ENCODE measurements at places on chromosomes 7 and 10. TPM values are rescaled to one million over a fixed set of nuclear protein-coding genes. Genes with fewer than 3 reads are reported as not detected.

ATOH7 gene
- total RNA-seq = not detected

SH2D4B gene
- total RNA-seq = 0.34 TPM

GIMAP5 gene
- 43.5 TPM for total RNA-seq

ALDH18A1 gene
- total RNA-seq = 71.3 TPM

SPDYE1 gene
- not detected for total RNA-seq

HOXA2 gene
- not detected for total RNA-seq

CYP2C9 gene
- not detected for total RNA-seq

PLCE1 gene
- total RNA-seq = 0.12 TPM

PNLIP gene
- not detected for total RNA-seq

WEE2 gene
- not detected for total RNA-seq

GRCh38 chr10:87675396-87676376 is 16.0 kb downstream of the PAPSS2 start:
- no peak for DNase-seq

GRCh38 chr7:78224923-78225322 is 426.4 kb downstream of the PHTF2 start:
- no peak for DNase-seq

GRCh38 chr10:88721392-88721791 is 15.3 kb downstream of the LIPK start:
- no peak for DNase-seq

DNA sequence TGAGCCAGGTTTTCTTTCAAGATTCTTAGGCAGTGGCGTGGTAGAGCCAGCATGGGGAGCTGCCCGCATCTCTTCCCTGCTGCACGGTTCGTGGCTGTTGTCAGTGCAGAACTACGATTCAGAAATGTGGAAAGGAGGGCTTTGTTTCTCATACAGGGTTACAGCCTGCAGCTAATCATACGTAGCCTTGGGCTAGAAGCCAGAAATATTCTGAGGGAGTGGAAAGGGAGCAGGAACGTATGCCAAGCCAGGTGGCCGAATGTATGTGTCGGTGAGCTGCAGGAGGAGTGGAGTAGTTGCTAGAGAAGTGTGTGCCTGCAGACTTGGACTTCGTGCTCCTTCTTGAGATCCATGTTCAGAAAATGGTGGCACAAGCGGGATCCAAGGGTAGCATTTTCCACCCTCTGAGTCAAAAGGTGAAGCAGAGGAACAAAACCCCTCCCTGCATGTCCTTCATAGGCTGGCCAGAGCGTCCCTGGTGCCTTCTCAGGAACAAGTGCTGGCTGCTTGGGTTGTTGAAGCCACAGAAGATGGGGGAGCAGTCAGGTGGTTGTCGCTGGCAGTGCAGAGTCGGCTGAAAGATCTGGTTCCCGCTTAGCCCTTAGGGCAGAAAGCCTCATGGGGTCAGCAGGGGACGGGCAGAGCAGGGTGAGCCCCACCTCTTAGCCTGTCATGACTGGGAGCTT is 40.9 kb downstream of the LANCL2 start:
- DNase-seq = no peak

DNA sequence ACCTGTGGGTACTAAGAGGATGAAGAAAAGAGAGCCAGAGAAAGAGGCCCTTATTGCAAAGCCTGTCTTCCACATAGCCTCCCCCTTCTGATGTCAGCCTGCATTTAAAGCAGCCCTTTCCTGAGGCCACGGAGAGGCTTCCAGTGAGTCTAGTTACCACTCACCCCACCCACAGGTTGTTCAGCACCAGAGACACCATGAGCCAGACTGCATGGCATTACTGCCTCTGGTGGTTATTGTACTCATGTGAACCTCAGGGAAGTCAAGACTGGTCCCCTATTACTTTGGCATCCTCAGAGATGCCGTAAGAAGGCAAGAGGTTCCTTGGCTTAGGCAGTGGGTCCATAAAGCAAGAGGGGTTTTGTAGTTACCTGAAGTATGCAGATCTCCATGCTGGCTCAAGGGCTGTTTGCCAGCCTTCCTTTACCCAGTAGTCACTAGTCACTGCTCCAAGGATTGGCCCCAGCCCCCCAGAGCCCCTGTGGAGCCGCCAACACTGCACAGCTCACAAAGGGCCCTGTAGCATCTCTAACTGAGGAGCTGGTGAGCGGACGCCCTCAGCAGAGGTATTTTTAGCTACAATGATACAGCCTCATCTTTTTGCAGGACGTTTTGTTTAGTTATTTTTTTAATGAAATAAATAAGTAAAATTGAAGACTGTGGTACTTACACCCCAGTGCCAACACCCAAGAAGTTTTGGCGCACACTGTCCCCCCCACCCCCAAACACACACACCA is 20.7 kb downstream of the LRRC4 start:
- no peak for DNase-seq

DNA sequence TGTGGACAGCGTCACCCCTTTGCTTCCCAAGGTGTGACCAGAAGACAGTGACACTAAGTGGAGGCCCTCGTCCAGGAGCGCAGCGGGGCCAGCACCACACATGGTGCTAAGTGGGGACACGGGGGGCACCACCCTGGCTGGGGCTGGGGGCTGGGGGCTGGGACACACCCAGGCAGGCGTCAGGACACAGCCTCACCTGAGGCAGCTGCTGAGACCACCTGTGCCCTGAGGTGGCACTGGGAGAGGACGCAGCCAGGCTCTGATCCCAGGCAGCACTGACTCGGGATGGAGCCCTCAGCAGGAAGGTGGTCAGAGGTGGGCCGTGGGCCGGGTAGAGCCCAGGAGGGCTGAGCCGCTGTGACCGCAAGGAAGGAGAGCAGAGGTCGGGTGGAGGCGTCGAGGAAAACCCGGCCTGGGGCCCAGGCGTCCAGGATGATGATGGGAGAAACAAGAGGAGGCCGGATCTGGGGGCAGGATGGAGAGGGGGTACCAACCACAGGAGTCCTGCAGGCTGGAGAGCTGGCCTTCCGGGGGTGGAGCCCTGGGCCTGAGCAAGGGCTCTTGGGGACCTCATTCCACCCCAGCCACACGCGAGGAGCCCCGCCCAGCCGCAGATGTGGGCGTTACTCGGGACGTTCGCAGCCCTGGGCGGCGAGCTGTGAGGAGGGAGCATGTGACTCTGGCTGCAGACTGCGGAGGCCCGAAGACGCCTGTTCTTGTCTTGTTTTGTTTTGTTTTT is 22.5 kb downstream of the LRRC27 start:
- DNase-seq = no peak

DNA sequence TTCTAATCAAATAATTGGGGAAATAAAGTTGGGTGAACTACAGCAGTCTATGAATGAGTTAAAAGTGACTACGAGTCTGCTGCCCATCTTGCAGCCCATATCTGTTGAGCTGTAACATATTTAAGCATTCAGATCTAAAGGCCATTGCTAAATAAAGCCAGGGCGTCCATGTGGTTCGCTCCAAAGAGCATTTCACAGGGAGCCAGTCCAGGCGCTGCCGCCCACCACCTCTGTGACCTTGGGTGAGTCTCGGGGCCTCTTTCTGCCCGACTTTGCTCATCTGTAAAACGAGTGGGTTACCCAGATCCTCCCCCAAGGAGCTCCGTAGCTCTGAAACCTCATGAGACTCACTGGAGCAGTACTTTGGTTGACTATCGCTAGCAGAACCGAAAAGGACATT is 223.1 kb downstream of the CUX1 start:
- DNase-seq = no peak

GRCh38 chr10:70856454-70856853 is 31.9 kb downstream of the PCBD1 start:
- no peak for DNase-seq

GRCh38 chr7:1169409-1170368 is 9.7 kb upstream of the ZFAND2A start:
- peak; percentile 92 for DNase-seq

DNA sequence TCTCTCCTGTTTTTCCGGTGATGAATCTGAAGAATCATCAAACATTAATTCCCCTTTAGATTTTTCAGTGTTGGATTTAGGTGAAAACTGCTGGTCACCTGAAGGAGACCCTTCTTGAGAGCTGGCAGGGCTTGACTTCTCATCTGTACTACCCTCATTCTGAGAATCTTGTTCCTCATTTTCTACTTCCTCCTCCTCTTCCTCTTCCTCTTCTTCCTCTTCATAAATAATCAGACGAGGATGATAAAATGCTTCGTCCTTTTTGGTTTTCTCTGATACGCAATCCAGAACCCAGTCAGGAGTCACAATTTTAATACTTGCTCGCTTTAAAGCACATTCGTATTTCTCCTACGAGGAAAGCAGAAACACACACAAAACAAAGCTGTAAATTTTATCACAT is 26.9 kb downstream of the PAXIP1 start:
- DNase-seq = no peak

GRCh38 chr7:158885624-158886023 is 29.3 kb downstream of the DYNC2I1 start:
- no peak for DNase-seq

DNA sequence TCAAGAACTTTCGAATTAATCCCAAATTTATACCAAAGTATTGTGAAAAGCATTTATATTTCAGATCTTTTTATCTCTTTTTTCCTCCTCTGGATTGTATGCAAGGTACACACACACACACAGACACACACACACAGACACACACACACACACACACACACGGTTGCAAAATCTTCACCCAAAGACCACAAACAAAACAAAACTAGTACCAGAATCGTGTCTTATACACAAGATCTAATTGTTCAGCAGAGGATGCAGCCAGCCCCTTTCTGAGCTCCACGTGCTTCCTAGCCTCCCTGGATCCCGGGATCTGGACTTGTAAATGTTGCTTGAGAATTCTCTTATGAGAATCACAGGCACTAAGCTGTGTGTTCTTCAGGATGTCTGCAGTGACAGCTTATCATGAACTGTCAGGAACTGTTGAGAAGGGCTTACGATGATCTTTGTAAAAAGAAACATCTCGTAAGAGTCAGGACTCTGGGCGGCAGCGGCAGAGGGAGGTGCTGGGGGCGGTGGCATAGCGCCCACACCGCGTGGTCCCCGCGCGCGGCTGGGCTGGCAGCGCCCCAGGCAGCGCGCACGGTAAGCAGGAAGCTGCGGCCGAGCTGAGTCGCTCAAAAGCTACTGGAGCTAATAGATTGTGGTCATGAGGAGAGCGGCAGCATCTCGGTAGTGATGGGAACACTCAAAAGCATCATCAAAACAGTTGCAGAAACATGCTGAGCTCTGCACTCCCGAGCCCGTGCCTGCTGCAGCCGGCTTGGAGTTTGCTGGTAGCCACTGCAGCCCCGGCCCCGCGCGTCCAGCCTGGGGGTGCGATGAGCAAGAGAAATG is 277.6 kb downstream of the GATA3 start:
- peak; percentile 86 for DNase-seq

DNA sequence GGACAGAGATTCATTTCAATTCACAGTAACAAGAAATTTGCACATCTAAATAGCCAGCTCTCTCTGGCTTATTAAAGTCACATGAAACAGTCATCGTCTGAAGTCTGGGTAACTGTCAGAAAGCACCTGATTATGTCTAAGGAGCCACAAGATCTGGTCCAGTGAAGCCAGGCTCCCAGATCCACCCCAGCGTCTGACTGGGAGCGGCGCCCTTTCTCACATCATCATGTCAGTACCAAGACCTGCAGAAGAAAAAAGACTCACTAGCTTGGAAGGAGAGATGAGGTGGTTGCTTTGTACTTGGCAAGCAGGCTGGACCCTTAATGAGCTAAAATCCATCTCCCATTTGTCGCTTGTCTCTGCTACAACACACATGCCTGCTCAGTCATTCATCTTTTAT is 58.4 kb downstream of the VOPP1 start:
- DNase-seq = no peak

DNA sequence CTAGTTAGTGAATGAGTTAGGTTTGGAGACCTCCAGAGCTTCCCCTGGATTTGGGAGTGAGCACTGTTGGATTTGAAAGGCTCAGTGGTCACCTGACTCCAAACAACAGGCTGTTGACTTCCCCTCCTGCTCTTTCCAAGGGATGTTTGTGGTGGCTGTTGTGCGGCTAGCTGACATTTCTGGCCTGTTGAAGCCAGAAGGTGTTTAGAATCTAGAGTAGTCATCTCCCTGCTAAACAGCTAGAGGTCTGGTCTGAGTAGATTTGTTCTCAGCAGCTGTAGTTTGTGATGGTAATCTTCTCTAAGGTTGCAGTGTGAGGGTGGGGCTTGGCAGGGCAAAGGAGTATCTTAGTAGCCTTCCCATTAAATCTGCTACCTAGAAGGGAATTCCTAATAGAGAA is 30.1 kb downstream of the BPGM start:
- no peak for DNase-seq

GRCh38 chr7:87411186-87411585 is 64.3 kb downstream of the ABCB4 start:
- DNase-seq = no peak

DNA sequence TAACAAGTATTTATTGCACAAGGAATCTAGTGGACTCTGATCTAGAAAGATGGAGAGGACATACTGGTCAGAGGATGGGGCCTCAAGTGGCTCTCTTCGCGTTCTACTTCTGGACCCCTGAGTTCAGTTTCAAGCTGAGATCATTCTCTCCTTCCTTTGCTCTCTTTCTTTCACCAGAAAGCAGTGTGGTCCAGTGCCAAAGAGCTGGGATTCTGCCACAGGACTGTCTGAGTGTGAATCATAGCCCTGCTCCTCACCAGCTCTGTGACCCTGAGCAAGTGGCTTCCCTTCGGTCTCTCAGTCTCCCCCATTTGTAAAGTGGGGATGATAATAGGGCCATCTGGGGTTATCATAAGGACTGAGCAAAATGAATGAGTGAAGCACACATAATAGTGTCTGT is 715.2 kb downstream of the SUGCT start:
- no peak for DNase-seq

GRCh38 chr7:66306243-66306642 is 101.1 kb downstream of the TPST1 start:
- DNase-seq = no peak
